GM12865 (cell line): ENCODE measurements at places on chromosomes 13 and 19.
A peak's percentile ranks its signal among the peaks of the same experiment; 100 is the strongest.

- no peak for DNase-seq
Observed at GRCh38 chr13:85665286-85665685, 133.9 kb downstream of the SLITRK6 start.

DNA sequence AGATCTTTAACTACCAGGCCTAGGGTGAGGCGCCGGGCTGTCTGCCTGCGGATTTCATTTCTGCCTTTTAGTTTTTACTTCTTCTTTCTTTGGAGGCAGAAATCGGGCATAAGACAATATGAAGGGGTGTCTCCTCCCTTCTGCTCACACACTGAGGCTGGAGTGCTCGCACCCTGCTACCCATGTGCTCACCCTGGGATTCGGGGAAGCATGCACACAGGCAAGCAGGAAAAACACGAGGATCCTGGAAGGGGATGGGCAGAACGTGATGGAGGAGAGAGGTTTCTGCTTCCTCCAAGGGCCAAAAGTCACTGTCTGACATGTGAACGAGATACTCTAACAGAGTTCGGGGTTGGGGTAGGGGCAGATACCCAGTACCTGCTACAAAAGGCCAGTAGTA is 28.4 kb downstream of the ZNF823 start:
- DNase-seq = no peak

DNA sequence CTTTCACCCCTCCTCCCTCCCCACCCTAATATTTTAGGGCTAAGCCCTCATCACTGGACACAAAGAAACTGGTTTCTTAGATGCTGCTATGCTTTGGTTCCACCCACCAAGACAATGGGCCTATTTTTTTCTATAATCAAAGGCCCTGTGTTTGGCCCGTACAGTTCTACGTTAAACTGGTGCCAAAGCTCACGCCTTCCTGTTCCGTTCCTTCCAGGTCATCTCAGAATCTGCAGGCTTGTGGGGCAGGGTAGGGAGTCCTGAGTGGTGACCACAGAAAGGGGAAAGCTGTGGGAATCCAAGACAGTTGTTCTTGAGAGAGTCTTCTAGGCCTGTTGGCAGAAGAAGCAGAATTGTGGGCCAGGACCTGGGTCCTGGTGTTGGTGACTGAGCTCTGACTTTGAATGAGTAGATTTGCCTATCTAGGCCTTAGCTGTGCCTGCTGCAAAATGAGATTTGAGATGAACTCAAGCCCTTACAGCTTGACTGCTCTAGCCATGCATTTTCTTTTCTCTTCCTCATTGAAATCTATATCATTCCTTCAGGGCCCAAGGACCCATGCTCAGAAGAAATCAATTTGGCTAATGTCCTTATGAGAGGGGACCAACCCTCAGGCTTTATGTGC is 19.1 kb upstream of the CXCL17 start:
- no peak for DNase-seq

DNA sequence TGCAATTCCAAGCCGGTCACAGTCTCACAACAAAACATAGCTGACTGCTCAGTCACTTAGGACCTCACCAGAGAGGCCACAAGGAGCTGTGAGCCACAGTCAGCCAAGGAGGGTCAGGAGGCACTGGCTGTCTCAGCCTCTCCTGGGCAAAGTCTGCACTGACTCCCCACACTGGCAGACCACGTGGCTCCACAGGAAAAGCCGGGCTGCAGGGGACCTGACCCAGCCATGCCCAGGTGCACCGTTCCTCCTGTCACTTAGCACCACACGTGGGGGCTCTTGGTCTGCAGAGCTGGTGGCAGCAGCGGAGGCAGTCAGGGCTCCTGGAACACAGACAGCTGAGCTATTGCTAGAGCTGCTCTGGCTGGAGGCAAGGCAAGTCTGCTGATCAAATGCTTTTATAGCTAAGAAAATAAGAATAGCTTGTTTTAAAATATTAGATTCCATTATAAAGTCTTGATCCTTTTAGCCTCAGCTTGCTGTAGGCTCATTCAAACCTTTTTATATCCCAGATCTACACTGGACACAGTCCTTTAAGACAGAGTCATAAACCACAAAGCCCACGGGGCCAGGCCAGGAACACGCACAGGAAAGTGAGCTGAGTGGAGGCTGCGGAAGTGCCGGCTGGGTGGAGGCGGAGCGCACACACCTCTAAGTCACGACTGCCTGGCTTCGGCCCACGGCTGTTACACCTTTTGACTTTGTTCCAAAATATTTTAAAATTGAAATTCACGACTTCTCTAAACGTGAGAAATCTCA is 744.1 kb downstream of the UQCRFS1 start:
- DNase-seq = peak; percentile 15

DNA sequence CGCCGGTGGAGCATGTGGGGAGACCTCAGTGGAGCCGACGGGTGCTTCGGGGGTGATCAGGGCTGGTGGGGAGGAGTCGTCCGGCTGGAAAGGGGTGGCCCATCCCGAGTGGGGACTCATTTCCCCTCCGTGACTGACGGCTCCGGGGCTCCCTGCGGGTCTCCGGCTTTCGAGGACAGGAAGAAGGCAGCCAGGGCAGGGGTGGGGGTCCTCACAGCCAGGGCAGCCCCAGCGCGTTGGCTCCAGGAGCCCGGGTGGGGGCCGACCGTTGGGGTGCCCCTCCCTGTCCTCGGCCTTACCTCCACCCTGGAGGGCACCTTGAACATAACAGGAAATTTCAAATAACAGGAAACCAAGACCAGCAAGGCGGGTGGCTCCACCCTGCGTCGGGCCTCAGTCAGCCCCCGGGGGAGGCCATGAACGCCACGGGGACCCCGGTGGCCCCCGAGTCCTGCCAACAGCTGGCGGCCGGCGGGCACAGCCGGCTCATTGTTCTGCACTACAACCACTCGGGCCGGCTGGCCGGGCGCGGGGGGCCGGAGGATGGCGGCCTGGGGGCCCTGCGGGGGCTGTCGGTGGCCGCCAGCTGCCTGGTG is at the start of gene S1PR4:
S1PR4 (plus strand) TSS at position 393 of the 596 bp plus-strand sequence; CDS start at position 417, 24 bp downstream.
- DNase-seq = peak; percentile 90

DNA sequence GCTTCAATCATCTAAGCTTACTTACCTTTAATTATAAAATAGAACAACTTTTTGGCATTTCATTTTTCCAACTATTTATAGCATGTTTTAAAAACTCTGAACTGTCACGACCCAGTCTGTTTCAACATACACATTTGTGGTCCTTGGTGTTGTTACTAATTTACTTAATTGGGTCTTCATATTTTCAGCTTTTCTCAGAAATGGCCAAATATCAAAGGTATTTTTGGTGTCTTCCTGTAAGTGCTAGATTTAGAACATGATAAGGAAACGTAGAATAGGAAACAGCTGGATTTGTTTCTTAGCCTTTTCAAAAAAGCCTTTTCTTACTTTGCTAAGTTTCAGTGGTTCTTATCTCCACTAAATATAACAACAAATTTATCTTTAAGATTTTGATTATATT is 11.4 kb downstream of the LPAR6 start:
- DNase-seq = no peak

DNA sequence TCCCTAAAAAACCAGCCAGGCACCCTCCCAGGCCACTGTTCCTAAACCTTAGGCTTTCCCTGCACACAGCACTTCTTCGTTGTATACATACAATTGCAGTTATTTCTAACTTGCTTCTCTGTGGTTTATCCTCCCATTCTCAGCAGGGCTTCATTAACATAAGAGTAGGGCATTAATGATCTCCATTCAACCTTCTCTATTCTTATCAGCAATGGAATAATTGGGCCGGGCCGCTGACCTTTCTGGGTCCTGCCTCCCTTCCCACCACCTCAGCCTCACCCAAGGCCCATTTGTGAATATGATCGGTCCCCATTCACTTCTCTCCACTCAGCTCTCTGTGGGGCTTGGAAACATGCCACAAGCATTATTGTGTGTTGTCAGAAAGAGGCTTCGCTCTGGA is 184.2 kb downstream of the SUCLA2 start:
- no peak for DNase-seq

- no peak for DNase-seq
Observed at GRCh38 chr13:36706755-36707154, 32.9 kb downstream of the SERTM1 start.

DNA sequence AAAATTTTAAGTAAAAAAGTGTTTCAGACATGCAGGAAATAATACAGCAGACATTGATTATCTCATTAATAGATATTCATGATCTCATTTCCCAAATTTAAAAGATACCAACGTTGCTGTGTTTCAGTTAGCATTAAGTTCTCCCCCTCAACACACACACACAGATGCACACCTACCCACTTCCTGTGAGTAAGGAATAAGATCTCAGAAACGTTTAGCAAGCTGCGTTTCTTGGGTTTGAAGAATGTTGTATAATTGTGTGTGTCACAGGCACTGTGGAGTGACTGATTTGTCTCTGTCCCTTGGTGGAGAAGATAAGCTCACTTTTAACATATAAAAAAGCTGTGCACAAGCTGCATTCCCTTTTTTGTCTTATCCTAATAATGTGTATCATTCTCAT is 196.8 kb downstream of the PDS5B start:
- DNase-seq = no peak

DNA sequence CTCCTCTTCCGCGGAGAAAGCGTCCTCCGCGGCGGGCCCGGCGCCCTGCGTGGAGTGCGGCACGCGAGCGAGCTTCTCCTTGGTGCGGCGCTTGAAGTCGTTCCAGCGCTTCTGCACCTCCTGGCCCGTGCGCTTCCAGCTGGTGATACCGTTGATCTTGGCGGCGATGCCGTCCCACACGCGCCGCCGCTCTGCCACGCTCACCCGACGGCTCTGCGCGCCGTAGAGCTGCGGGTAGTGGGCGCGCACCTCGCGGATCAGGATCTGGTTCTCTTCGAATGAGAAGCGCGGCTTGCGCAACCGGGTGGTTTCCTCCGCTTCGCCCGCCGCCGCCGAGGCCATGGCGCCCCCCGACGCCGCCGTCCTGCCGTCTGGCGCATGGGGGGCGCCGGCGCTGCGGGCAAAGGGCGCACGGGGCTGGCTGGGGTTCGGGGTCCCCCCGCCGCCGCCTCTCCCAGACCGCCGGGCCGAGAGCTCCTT is 941 bp downstream of the MYPOP start:
- DNase-seq = no peak

- peak; percentile 63 for DNase-seq
Observed at GRCh38 chr19:51327066-51328001, 14.6 kb downstream of the VSIG10L start.

GRCh38 chr13:51865838-51866237 is 4.1 kb downstream of the CCDC70 start:
- no peak for DNase-seq

- DNase-seq = no peak
Observed at GRCh38 chr13:50829226-50829625, 14.3 kb downstream of the DLEU7 start.

DNA sequence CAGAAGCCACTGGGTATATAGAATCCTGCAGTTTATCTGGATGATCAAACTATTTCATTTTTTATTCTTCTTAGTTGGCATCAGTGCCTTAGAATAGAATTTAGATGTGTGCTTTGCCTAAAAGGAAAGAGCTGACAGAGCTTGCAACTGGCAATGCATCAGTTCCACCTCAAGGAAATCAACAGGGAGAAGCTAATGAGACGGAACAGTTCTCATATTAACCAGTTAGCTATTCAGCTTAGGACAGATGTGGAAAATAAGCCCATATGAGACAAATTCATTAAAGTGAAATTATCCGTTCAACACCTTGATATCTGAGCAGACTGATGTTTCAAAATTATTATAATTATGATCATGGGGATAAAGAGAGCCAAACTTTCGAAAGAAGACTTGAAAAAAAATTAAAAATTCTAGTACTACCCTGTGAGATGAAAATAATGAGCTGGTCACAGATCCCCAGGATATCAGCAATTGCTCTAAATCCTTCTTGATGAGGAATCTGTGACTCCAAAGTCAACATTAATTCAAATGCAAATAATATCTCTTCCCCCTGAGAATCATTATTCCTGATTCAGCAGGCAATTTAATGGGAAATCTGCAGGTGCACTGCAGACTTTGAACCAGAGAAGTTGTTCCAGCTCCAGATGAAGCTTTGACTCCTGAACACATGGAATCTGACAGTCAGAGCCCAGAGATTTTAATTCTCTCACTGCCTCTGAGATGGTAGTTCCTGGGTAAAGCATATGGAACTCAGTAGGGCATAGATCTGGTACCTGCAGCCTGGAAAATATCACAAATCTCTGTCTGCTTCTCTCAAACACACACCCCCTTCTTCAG is 486.8 kb downstream of the FOXO1 start:
- no peak for DNase-seq

- DNase-seq = no peak
Observed at GRCh38 chr13:66113882-66114526, 1116.1 kb downstream of the PCDH9 start.

- no peak for DNase-seq
Observed at GRCh38 chr19:38647966-38648768, 718 bp downstream of the ACTN4 start.

GRCh38 chr13:38381890-38382289 is 32.2 kb downstream of the UFM1 start:
- DNase-seq = no peak

- DNase-seq = no peak
Observed at GRCh38 chr13:51858433-51859247, 3.1 kb upstream of the CCDC70 start.

- DNase-seq = no peak
Observed at GRCh38 chr19:49831592-49831991, 13.5 kb downstream of the MED25 start.

- no peak for DNase-seq
Observed at GRCh38 chr13:35468195-35468594, 8.3 kb downstream of the MAB21L1 start.

DNA sequence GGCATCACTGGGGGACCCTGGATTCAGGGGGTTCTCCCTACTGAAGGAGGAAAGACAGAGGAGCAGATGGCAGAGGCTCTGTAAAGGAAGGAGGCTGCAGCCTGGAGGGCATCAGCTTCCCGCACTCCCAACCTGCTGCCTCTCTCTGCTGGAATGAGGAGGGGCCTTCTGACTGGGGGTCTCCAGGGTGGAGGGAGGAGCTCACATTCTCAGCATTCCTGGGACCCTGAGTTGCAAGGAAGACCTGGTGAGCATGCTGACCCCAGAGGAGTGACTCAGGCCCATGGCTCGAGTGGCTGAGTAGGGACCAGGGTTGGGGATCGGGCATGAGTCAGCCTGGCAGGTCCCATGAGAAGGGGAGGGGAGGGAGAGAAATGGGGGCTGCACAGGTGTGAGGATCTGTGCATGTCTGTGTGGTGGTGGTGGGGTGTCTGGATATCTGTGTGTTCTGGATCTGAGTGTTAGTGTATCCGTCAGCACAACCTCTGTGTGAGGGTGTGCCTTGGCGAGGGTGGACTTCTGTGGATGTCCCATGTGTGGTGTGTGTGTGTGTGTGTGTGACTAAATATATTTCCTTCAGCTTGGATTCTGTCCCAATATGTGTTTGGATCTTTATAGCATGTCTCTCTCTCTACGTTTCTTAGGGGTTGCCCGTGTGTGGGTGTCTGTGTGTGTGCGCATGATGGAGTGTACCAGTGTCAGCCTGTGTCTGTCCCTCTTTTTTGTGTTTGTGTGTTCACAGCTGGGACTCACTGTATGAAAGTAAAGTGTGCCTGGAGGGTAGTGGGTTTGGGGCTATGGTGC is 4.6 kb downstream of the AXL start:
- DNase-seq = no peak

DNA sequence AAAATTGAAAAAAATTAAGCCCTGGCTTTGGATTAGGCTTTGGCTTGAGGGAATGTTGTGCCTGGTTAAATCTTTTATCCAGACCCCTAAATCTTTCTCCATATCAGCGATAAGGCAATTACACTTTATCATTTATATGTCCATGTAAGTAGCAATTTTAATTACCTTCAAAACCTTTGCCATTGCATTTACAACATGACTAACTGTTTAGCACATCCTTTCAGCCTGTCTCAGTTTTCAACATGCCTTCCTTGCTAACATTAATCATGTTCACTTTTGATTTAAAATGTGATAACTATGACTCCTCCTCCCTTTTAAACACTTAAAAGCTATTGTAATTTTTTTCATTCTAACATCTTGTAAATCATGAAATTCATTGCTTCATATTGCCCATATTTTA is 583.7 kb downstream of the SLITRK1 start:
- no peak for DNase-seq
